GM04503 (cell line): ENCODE measurements at places on chromosomes 3 and 15.
A peak's percentile ranks its signal among the peaks of the same experiment; 100 is the strongest.

GRCh38 chr3:116034794-116035193 lies 410.5 kb downstream of the LSAMP start:
- DNase-seq = no peak

DNA sequence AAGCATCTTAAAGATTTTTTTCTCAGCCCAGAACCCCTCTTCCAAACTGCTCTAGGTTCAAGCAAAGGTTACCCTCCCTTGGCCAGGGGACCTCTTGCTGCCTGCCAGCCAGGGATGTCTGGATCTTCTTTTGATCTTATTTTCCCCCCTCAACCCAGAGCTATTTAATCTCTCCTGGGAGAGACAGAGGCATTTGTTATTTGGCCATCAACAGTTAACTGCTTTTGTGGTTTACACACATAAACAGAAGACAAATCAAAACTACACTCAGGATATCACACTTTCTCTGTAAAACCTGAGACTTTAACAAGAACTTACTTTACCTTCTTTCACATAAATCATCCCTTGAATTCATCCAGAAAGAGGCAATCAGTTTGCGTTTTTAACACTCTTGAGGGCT lies 272.5 kb downstream of the THSD4 start:
- no peak for DNase-seq

- no peak for DNase-seq
These were observed 739 bp downstream of the SNRPN start for GRCh38 chr15:24955531-24955921.

DNA sequence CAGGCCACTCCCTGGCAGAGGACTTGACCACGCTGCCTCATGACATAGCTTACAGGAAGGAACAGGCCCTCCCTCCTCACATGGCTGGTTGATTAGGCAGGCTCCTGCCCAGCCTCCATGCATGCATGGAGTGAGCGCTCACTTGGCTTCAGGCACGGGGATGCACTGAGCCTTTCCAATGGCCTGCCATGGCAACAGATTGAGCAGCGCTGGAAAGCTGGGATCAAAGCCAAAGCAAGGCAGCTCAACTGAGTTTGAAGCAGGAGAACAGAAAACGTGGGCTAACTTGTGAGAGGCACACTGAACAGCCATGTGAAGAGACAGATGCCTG lies 5.9 kb upstream of the GRAMD2A start:
- DNase-seq = peak; percentile 75

DNA sequence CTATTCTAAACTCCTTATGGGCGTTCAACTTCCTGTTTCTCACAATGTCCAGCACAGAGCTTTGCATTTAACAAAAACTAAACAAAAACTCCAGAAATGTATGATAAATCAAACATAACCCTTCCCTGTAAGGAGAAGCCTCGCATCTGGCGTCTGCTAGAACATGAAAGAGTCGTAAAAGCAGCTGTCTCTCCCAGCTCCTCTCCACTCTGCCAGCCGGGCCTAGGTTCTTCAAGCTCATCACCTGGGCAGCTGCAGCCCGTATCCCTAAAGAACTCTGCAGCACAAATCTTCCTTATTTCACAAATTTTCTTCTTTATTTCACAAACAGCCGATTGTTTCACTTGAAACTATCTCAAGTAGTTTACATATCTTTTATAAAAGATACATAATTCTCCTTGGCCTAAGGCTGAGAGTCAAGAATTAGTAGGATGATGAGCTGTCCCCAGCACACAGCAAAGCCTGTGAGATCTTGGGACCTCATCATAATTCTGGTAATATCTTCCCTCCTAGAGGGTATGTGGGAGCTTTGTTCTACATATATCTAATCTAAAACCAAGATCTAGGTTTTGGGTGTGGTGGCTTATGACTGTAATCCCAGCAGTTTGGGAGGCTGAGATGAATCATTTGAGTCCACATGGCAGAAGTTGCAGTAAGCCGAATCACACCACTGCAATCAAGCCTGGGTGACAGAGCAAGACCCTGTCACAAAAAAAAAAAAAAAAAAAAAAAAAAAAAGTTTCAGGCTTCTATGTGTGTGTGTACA lies 35.3 kb downstream of the ANXA2 start:
- DNase-seq = peak; percentile 55

DNA sequence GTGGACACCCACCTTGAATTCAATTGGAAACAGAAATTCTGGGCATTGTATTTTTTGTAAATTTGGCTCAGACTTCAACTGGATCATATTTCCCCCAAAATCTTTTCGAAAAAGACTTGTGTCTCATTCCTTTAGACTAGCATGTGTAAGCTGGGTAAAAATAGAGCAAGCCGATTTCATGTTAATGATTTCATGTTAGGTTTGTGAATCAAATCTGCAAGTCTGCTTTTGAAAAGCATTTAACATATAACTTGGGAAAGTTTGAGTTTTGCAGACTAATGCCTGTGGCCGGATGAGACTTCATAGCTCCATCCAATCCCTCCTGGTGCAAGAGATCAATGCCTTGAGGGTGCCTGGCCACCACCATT lies 64.5 kb downstream of the FLNB start:
- DNase-seq = no peak
